Activated T-helper 1 cell treated with anti-CD3 and anti-CD28 coated beads, Interleukin-2, amount 50 U/mL, for 16 hours (primary cell): ENCODE measurements at places on chromosomes 7 and 10.

DNA sequence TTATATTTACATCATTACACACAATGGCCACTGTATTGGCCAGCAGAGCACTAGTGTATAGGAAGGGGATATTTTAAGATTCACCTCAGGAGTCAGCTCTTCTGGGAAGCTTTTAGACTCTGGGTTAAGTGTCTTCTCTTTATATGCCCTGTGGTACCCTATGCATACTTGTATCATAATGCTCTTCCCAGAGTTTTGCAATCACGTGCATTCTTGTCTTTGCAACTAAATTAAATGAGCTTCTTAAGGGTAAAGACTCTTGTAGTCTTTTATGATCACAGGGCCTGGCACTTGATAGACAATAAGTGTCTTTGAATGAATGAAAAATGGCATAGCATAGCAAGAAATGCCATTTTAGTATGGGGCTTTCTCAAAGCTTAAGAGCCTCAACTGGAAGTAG is 35.4 kb upstream of the ARMS2 start:
- DNase-seq, result no peak

DNA sequence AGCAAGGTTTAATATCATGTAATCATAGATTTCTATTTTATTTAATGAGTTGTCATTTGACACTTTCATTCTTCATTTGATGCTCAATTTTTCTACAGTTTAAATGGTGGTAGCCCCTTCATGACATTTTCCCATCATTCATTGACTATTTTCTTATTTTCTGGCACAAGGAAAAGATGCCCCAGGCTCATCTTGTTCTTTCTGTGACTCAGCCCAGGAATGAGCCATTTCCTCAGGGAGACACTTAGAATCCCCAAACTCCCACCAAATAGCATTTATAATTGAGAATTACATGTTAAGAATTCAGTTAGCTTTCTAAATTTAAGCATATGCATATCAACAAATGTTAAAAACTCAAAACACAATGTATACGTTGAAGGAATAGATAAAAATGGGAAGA is 222.3 kb downstream of the KIF20B start:
- no peak for DNase-seq

- no peak for DNase-seq
Measured at GRCh38 chr10:114388275-114388674, 16.0 kb downstream of the AFAP1L2 start.

DNA sequence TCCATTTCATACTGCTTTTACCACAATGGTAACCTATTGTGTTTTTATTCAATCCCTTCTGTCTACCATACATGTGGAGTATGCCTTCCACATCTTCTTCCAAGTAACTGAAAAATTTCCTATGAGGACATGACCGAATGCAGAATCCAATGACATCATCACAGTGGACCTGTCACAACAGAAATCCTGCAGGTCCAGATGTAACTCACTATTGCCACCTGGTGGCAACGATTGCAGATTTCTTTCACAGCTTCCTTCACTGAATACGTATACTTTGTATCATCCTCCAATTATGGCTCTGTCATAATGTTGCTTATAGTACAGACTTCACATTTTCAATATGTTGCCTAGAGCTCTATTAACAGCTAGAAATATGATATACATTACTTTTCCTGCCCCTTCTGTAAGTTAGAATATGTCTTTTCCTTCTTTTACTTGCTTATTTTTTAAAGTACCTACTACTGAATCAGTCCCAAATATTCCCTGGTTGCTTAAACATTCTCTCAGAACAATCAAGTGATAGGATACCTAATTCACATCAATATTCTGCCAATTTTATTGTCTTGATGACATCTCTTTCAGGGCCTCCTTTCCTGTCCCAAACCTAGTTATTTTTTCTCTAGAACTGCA is 45.4 kb downstream of the SLC13A1 start:
- DNase-seq, result no peak

DNA sequence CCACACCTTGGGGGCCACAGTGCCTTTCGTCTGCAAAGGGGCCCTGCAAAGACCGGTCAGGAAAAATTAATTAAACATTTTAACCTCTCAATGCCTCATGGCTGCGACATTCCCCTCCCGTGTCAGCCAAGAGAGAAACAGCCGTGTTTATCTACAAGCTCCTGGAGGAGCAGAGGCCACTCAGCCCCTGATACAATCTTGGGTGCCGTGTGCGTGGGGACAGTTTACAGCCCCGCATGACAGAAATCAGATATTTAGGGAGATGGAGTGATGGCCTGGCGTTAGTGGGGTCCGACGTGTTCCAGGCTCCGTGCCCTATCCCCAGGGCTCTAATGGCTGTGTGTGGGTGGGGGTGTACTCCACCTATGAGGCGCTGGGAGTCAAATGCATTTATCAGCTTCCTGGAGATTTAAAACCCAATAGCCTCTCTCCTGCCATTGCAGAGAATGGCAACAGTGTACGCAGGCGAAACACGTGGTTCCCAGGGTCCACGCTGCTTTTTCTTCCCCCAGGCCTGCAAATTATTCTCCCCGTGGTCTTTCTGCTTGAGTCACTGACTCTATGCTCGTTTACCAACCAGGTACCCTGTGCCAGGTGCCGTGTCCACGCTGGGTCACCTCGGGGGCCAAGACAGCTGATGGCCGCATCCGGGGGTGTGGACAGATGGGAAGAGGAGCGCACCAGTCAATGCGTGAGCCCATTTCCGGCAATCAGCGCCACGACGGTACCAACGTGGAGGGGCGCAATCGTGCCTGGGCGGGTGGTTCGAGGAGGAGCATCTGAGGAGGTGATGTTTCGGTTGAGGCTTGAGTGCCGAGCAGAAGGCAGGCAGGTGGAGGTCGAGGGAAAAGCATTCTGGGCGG is 26.6 kb upstream of the PSMG3 start:
- no peak for DNase-seq

- no peak for DNase-seq
Measured at GRCh38 chr10:126628746-126629145, 41.7 kb downstream of the C10orf90 start.

DNA sequence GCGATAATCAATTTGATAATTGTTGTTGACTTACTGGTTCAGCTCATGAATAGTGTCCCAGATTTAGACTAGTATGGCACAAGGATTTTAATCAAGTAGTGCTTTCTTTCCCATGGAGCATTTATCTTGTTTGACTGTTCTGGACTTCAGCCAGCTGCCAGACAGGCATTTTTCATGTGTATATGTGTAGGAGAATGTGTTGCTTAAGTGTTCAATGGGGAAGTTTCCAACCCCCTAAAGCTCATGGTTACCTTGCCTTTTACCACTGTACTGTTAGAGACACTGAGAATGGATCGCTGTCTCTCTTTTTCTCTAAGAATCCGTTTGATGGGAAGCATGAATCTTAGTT is 103.9 kb downstream of the LRRC4 start:
- no peak for DNase-seq

DNA sequence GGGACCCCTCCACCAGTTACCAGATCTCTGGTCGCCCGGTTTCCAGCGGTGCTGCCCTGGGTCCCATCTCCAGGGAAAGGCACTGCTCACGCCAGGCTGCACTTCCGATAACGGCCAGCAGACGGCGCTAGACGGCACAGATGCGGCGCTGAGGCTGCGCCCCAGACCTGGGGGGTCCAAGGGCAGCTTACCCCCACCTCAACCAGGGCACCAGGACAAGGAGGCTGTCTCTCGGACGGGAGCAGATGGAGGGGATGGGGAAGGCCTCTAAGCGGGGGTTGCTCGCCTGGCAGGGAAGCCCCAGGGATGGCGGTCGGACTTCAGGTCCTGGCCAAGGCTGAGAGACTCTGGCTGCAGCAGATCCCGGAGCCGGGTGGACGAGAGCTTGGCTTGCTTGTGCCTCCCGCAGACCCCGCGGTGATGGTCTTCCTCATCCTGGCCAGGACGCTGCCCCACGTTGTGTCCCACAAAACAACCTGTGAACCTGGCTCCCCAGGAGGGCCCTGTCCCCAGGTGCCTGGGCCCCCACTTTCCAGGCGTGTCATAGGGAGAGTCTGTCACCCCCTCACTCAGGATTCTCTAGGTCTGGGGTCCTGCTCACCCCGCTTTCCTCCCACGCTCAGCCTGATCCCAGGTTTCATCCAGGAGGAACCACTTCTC is 23.9 kb upstream of the ZNF716 start:
- no peak for DNase-seq

DNA sequence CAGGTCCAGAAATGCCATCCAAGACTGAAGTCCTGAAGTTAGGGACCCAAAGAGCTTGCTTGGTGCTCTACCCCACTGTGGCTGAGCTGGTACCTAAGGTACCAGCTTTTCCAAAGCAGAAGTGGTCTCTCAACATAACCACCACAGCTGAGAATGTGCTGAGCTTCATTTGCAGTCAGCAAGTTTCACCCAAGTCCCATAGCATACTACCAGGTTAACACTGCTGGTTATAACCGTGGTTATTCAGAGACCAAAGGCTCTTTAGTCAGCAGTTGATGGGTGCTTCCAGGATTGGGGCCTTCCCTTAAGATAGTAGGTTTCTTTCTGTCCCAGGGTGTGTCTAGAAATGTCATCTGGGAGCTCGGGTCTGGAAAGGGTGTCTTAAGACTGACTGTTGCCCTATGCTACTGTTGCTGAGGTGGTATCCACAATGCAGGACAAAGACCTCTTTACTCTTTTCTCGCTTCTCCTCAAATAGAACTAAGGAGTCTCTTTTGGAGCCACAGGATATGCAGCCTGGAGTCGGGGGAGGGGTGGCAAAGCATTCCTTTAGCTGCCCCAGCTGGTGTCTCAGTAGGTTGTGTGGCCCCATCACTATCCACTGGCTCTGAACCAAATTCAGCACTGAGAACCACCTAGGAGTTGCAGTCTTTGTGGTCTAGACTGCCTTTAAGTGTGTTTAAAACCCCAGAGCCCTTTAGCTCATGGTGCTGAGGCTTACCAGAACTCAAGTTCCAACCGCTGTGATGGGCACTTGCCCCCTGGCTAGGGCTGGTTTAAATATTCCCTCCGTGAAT is 354.9 kb upstream of the SEMA3C start:
- no peak for DNase-seq

GRCh38 chr10:13439313-13440184 is 89.3 kb downstream of the BEND7 start:
- no peak for DNase-seq

GRCh38 chr10:72099600-72099921 is 11.2 kb upstream of the SPOCK2 start:
- DNase-seq, result no peak

DNA sequence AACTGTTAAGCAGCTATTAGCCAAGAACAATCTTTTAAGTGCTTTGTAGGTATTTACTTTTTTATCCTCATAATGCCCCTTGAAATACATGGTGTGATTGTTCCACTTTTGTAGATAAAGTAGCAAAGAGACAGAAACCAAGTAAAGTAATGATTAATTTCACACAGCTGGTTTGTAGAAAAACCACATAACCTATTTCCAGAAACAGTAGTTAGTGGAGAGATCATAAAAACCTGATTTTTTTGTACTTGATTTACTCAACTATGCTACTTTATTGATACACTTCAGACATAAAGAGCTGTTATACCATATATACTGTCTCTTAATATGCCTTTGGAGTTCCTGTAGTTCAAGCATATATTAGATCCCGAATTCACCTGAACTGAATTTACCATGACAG is 118.4 kb downstream of the SEMA3A start:
- no peak for DNase-seq

- no peak for DNase-seq
Measured at GRCh38 chr7:98354511-98355249, 46.2 kb downstream of the BAIAP2L1 start.

DNA sequence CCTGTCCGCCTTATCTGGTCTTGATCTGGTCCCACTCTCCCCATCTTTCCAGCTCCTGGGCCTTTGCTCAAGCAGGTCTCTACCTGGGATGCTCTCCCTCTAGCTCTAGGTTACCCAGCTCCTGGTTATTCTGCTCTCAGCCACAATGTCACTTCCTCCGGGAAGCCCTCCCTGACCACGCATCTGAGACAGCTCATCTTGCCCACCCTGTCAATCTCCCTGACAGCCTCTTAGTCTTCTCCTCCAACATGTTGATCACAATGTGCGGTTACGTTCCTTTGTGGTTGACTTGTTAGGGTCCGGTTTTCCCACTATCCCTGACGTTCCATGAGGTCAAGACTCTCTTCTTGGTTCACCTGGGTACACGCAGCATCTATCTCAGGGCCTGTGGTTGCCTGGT is 55.6 kb downstream of the GOLGA7B start:
- DNase-seq, result no peak

GRCh38 chr7:135645296-135645904 is 16.9 kb upstream of the STMP1 start:
- DNase-seq, result no peak

GRCh38 chr10:5619362-5620211 is 46.8 kb downstream of the ASB13 start:
- no peak for DNase-seq

- no peak for DNase-seq
Measured at GRCh38 chr7:110760341-110760740, 330.6 kb upstream of the LRRN3 start.

- no peak for DNase-seq
Measured at GRCh38 chr7:142303650-142304049, 45.8 kb upstream of the PRSS58 start.

GRCh38 chr10:69223028-69223342 is 2.9 kb downstream of the HKDC1 start:
- DNase-seq, result no peak

DNA sequence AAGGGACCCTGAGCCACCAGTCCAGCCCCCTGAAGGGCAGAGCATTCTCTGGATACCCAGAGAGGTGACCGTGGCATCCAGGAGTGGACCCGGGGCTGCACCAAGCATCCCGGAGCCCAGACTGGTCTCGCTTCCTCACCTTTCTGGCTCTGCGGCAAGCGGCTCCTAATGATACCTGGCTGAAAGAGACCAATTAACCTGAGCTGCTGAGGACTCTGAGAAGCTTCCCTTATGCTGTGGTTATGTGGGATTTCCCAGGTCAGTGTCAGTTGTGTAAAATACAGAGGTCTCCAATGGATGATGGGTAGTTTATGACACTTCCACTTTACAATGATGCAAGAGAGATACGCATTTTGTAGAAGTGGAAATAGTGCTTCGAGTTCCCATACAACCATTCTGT is 51.5 kb downstream of the PFKFB3 start:
- DNase-seq, result no peak

DNA sequence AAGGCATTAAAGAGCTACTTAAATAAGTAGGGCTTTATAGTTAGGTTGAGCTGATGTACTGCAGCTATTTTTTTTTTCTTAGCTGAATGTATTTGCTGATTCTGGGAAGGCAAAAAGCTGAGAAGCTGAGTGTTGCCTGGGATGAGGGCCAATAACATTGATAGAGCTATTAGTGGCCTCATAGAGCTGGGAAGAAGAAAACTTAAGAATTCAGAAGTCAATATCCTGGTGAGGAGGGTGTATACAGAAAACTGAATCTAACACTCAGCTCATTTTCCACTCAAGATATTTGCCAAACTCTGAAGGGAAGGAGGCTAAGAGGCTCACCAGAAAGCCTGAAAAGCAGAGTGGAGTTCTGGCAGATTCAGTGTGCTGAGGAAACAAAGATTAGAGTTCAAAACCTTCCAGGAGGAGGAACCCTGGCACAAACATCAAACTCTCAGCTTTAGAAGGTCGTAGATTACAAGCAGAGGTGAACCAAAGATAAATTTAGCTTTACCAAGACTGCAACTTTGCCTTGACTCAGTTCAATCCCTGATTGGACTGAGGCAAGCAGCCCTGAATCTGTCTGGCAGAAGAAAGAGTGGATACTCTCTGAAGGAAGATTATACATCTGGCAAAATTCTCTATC is 11.3 kb downstream of the PPP1R3C start:
- DNase-seq, result no peak
